ENCODE measurements at places on chromosomes 11 and 22.

DNA sequence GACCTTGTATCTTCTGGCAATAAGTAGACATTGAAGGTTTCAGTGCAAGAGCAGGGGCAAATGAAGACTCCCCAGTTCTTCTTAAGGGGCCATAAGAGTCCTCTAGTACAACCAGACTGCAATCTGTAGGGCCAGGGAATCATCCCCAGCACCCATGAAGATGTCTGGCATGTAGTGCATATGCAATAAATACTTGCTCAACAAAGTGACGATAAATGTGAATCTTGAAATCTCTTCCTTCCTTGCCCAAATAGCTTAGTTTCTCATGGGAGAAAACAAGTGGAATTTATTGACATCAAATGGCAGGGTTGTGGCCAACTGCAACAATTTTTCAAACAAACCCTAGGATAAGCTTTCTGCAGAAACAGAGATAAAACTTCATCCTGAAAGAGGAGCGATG, 107.6 kb downstream of the ABTB2 start:
- DNase-seq: no peak

DNA sequence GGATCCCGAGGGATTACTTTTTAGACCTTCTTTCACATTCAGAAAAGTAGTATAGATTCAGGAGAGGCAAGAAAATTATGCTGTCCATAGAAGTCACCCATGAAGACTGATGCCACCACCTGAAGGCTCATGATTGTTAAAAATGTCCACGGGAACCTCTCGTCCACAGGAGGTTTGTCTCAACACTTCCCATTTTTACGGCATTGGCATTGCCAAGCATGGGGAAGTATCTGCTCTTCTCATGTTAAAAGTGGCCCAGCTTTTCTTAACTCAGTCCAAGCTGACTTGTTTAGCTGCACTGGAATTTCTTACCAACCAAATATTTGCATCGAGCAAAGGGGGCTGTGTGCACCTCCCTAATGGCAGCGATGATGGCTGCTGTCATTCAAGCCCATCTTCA, 9.6 kb downstream of the CDPF1 start:
- DNase-seq: no peak

DNA sequence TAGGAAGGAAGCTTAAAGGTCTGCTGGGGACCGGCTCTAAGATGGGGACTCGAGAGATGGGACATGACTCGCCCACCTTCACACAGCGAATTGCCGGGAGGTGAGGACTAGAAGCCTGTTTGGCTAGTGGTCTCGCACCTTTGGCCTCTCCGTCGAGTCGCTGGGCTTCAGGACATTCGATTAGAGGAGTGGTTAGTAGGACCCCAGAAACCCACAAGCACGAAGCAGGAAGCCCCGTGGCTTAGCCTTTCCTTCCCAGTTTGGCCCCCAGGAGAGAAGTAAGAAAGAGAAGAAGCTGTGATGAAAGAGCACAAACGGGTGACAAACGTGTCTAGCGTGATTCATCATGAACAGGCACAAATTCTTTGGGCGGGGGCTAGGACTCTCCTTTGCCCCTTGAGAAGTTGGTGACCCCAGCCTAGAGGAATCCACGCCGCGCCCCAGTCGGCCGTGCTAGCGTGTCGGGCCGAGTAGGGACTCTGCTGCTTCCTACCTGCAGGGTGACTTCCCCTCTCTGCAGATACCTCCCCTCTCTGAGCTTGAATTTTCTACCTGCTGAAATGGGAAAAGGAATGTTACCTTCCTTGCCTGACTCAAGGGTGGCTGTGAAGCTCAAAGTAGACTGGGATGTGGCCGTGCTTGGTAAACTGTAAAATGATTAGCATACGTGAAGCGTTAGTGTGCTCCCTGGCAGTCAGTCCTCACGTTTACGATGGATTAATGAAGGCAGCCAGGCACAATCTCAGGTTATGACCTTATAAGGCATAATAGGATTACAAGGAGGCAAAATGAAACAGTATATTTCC, 1.1 kb upstream of the ADM start:
- no peak for DNase-seq

DNA sequence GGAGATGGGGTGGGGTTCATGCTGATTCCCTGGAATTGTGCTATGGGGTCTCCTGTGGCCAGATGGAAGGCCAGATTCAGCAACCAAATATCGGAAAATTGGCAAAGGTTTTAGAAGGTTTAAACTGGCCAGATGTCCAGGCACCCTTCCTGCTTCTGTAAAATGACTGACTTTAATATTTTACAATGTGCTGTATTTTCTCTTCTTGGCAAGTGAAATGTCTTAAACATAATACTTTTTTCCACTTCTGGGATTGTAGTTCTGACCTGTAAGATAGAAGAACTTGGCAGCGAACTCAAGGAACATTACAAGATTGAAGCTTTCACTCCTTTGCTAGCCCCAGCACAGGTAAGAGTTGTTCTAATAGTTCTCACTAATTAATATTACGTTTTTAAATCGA, 17.5 kb downstream of the POLA2 start:
- DNase-seq: no peak

DNA sequence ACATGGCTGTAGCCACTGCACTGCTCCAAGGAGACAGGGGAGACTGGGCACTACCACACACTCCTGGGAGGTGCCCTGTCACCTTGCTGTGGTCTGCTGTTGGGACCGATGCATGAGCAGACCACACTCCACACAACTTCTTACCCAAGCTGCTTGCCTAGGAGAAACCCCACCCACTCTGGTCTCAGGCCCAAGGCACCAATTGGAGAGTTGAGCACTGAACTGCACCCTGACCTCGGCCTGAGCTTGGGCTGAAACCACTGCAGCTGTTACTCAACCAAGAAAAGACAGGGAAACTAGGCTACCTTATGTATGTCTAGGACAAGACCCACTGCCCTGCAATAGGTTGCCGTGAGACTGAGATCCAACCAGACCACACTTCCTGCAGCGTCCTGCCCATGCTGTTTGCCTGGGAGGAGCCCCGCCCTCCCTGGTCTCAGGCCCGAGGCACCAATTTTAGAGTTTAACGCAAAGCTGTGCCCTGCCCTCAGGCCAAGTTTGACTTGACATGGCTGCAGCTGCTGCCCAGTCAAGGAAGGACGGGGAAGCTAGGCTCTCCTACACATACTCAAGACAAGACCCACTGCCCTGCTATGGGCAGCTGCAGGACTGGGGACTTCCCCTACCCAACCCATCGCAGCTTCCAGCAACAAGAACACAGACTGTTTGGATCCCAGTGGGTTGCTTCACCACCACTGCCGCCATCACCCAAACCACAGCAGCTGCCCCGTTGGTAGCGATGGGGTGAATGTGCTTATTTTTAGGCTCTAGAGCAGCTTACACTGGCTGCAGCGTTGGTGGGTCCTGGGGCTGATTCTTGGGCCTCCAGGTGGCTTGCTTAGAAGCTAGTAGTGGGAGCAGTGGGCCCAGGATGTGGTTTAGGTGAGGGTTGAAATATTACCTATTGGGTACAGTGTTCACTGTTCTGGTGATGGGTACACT, 66.8 kb downstream of the BRD1 start:
- no peak for DNase-seq

GRCh38 chr11:6402561-6402981, 12.3 kb downstream of the SMPD1 start:
- DNase-seq: no peak

DNA sequence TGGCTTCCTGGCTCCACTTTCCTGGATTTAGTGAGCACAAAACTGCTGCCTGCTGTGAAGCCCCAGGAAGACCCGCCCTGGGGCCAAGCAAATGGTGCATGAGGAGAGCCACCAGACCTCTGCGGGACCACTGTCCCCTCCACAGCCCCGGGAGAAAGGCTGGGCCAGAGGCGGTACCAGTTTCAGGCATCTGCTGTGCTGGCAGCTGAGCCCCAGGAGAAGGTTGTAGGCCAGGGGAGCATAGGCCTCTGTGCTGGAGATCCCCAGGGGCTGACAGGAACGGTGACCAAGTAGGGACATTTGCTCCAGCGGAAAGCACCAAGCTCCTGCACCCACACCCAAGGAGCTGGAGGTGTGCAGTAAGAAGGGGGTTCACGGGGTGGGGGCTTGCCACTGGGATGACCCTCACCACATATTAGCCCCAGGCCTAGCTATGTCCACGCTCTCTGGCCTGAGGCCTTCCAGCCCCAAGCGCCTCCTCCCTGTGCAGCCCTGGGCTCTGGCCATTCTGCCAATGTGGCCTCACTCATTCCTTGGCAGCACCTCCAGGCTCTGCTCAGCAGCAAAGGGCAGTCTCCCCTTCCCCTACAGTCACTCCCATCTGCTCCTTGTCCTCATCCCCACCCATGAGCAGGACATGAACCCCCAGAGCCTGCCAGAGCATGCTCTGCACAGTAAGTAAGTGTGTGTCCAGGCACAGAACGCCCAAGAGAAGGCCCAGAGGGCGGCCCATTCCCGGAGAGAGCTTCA, 24.0 kb upstream of the COMT start:
- DNase-seq: no peak

DNA sequence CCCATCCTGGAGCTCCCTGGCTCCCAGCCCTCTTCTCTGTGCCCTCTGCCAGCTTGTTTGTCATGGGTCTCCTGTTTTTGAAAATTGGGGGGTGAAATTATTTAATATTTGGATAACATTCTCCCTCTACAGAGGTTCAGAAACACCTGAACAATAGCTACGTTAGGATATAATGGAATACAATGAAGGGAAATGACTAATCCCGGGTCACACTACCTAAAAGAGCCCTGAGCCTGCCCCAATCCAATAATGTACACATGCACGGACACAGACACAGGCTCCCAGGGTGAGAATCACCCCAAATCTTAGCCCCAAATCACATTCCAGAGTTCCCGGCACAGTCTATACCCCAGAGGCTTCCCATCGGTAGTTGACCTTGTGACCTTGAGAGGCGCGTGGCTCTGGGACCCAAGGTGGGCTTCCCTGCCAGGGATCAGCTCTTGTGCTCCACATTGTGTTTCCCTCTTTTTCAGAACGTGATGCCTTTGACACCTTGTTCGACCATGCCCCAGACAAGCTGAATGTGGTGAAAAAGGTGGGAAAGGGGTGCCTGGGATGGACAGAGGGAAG, 135.5 kb downstream of the PARVA start:
- DNase-seq: no peak

Measured in NCI-H1417 treated with DMSO at 0.1 percent for 48 hours (cell line).